Stimulated activated CD4-positive, alpha-beta T cell treated with anti-CD3 and anti-CD28 coated beads, TNF-alpha, amount 100 ng/mL, for 48 hours (primary cell): ENCODE measurements at places on chromosomes 5 and 9.

DNA sequence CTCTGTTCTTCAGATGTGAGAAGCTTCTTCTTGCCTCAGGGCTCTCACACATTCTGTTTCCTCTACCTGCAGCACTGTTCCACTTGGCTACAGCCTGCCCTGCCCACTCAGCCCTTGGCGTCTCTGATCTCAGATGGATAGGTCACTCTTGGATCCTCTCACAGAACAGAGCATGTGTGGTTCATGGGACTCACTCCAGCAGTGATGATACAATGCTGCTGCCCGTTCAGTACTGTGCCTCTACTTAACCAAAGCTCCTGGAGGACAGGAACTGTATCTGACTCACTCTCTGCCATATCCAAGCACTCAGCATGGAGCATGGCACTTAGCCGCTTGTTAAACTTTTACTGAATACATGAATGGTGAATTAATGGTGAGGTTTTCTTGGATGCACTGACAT lies 3.4 kb upstream of the SPINK4 start:
- DNase-seq = no peak

GRCh38 chr5:138664276-138664943 lies 88.8 kb upstream of the CTNNA1 start:
- no peak for DNase-seq

DNA sequence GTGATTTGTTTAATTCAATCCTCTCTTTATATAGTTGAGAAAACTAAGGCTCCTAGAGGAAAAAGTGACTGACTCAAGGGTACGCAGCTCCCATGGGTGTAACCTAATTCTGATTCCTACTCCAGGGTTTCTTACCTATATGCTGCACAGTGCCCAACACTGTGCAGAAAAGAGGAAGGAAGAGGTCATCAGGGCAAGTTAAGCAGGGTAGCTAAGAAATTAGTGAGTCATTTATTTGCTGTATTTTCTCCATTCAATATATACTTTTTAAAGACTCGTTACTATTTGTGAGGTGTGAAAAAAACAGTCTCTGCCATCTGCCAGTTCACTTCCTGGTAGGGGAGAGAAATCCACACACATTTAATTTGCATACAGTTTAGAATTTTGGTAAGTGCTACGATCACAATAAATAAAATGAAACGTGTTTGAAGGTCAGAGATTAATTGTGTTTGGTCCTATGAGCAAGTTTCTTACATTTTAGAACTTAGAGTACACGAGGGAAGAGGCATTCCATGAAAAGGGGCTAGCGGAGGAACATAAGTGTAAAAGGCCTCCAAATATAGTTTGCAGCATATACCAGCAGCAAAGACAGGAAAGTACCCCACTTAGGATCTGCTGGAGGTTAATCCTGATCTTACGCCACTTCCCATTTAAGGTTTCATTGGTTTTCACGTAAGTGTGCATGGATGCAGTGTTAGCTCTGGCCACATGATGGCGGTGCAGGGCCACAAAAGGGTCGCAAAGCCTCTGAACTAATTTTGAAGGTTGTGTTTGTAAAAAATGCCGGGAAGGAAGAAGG lies 59.9 kb upstream of the TLR4 start:
- peak; percentile 19 for DNase-seq

- no peak for DNase-seq
These were observed 76.3 kb downstream of the AOPEP start for GRCh38 chr9:94802793-94803192.

GRCh38 chr9:110928599-110928998 lies 109.7 kb downstream of the LPAR1 start:
- no peak for DNase-seq

DNA sequence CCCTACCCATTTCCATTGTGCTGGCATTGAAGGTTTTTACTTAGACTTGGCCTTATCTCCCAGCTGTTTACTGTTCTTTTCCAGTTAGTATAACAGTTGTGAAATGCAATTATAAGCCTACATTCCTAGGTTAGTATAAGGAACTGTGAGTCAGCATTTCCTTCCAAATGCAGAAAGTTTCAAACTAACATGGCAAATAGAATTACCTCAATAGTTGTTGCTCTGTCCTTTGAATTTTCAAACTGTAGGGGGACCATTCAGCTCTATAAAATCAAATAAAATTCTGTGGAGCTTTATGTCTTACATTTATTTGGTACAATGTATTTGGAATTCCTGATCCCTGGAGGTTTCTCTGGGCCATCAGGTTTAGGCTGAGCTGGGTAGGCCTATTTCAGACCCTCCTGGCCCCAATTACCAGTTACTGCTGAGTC lies 47.2 kb downstream of the ARHGEF28 start:
- no peak for DNase-seq

DNA sequence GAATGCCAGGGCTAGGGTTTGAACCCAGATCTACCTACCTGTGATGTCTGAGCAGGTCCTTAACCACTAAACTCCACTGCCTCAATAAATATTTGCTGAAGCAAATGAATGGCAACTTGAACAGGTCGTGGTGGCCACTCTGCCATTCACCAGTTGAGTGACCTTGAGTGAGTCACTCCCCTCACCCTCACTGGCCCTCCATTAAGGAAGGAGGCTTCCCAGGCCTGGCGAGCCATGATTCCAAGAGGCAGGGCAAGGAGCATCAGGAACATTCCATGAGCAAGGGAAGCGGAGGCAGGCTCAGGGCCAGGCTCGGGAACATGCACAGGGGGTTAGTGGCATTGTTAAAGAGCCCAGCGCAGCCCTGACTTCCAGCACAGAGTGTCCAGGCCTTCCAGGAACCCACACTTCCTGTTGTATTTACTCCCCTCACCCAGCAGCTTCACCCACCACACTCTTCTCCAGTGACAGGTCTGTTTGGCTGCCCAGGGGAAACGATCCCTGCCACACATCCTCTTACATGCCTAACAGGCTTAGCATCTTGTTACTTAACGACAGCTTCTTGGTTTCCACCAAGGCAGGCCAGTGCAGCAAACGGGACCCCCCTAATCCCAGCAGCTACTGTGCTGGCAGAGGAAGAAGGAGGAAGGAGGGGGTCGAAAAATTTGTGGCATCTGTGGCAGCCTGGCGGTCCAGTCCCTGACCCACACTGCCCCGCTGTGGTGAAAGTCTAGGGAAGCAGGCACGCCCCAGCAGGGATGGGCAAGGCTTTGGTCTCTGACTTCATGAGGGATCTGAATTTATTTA lies 43.7 kb upstream of the TTC1 start:
- no peak for DNase-seq

DNA sequence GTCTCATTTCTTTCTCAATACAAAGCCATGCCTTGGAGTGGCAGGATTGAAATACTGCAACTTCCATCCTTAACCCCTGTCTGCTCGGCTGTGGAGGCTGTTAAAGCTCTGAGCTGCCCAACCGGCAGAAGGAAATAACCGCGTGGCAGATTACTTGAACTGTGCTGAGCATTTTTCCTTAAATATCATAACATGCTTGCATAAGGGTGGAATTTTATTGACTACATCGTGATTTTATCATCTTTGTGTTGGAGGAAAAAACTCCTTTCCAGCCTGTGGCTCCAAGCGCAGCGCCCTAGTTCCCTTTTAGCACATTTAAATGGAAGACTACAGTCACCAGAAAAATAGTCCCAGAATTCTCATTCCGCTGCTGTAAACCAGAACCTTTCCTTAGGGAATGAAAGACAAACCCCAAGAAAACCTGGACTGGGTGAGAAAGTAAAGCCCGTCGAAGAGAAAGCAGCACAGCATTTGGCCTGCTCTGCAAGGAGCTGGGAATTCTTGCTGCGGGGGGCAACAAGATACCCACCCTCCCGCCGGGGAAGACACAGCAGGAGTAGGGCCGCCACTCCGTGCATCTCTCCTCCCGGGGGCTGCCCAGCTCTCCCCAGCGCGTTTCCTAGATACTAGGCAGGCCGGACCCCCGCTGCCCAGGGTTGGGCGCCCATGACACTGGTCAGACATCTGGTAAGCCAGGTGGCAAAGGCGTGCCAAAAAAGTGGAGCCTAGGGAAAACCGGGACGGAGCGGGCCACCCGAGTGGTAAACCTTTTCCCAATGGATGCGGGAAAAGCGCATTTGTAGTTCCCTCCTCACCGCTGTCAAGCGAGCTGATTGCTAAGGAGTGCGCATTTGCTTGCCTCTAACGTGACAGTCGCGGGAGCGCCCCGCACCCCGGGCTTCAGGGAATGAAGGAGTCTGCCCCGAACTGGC lies 1.3 kb downstream of the SHC3 start:
- DNase-seq = no peak

- DNase-seq = no peak
These were observed 92.3 kb downstream of the PTCD2 start for GRCh38 chr5:72412283-72413055.

- DNase-seq = no peak
These were observed 58.6 kb downstream of the WDR70 start for GRCh38 chr5:37437711-37438110.

GRCh38 chr5:109936996-109937395 lies 247.3 kb downstream of the MAN2A1 start:
- peak; percentile 34 for DNase-seq

DNA sequence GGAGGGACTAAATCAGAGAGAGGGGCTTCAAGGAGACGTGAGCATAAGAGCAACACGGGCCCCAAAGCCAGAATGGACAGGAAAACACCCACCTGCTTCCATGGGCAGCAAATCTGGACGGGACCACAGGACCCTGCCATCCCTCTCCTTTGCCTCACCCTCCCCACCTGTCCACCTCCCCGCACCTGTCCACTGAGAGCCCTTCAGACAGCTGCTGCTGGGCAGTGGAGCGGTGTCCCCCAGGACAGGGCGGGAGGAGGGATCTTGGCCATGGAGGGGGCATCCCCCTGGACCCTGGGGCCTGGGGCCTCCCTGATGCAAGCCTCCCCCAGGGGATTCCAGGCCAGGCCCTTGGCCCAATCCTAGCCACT lies 2.6 kb downstream of the CCDC183 start:
- no peak for DNase-seq

GRCh38 chr5:7878381-7878873 lies 9.5 kb downstream of the MTRR start:
- DNase-seq = no peak

DNA sequence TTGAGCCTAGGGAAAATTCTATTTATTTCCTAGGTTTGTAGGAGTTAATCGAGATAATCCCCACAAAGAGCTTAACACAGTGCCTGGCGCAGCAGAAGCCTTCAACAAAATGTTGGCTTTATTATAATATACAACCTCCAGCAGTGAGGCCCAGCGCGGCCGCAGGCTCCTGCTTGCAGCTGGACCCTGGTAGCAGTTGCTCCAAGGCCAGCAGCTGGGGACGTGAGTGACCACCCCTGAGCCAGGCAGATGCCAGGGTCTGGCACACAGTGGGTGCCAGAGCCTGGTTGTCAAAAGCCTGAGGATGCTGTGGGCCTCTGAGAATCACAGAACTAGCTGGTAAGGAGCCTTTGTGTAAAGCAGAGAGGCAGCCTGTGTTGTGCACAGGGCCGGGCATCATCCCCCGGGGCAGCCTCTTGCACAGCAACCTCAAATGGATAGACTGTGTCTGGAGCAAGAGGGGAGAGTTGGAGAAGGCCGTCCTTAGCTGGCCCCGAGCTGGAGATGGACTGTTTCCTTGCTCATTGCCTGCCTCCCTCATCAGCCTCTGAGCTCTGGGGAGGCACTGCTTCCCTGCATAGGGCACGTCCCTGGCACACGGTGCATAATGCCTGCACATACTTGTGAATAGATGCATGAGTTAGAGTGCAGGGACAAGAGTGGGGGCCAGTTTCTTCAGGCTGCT lies 17.3 kb downstream of the CSF1R start:
- DNase-seq = no peak

DNA sequence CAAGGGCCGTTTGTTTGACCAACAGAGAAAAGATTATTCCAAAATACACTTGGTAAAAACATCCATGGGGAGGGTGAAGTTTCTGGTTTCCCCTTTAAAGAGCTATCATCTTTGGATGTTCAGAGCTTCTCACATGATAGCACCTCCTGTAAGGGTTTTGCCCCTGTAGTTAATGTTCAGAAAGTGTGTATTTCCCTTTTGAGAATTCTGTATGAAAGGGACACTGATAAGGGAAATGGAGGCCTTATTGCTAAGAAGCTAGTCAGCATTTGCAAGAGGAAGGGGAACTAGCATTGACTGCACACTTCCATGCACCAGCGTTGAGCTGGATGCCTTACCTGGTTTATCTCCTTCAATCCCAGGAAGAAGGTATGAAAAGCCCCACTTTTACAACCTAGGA lies 31.5 kb upstream of the C5orf58 start:
- no peak for DNase-seq

DNA sequence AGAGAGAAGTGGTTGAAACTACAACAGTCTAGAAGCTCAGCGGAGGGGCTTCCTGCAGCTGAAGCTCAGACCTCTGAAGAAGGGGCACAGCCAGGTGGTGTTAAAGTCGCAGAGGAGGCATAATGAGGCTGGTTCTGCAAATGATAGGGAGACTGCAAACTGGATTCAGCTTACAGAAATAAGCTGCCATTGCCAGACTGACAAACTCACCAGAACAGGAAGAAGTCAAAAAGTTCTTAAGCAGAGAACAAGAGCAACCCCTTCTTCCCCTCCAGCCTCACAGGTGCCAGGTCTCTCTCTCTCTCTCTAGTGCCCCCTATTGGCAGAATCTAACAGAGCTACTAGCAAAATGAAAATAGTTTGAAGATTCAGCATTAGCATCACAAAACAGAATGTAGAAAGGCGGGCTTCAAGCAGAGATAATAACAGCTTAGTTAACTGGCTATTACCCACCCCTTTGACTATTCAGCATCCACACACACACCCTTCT lies 76.7 kb downstream of the GRAMD2B start:
- no peak for DNase-seq
